Muscle of leg (tissue), 16 donors: ENCODE measurements at places on chromosomes 16 and 17. TPM values are rescaled to one million over a fixed set of nuclear protein-coding genes. Genes with fewer than 3 reads are reported as not detected.

Gene CETP
- total RNA-seq, result 4.7 TPM

Gene PYDC1
- not detected for total RNA-seq

Gene MT1M
- total RNA-seq, result 2.4 TPM

Gene MEFV
- 0.27 TPM for total RNA-seq

Gene DUS2
- total RNA-seq, result 13.4 TPM

Gene ST3GAL2
- 26.0 TPM for total RNA-seq

Gene ODAD4
- total RNA-seq, result 0.44 TPM

Gene OTOA
- total RNA-seq, result 0.13 TPM

Gene UNK
- total RNA-seq, result 18.6 TPM

Gene MAP3K3
- total RNA-seq, result 23.7 TPM

Gene PDIA2
- total RNA-seq, result 0.84 TPM

Gene LRRC75A
- 7.5 TPM for total RNA-seq

Gene HP
- total RNA-seq, result 0.13 TPM

Gene RPS15A
- 4,122 TPM for total RNA-seq

Gene HASPIN
- 4.3 TPM for total RNA-seq

Gene TNK1
- total RNA-seq, result 0.31 TPM

Gene UMOD
- not detected for total RNA-seq

Gene SMG1
- 42.4 TPM for total RNA-seq

Gene GNGT2
- total RNA-seq, result 0.89 TPM

Gene C1QL1
- 5.3 TPM for total RNA-seq

Gene PRSS33
- not detected for total RNA-seq

Gene CTF1
- 1.7 TPM for total RNA-seq

Gene CBFA2T3
- 3.8 TPM for total RNA-seq

Gene CACNG3
- total RNA-seq, result not detected

Gene EVPLL
- total RNA-seq, result not detected

Gene CTRB1
- 0.75 TPM for total RNA-seq

Gene INCA1
- total RNA-seq, result 0.93 TPM

Gene CCL7
- not detected for total RNA-seq

Gene GCGR
- total RNA-seq, result not detected

Gene ZNF207
- total RNA-seq, result 83.3 TPM

Gene ZNF423
- total RNA-seq, result 15.8 TPM

Gene C17orf50
- not detected for total RNA-seq

Gene PLD6
- total RNA-seq, result 3.9 TPM

Gene GLOD4
- 46.8 TPM for total RNA-seq

Gene NOXO1
- total RNA-seq, result 0.89 TPM

Gene KLHL11
- total RNA-seq, result 15.8 TPM

Gene RAB37
- total RNA-seq, result 0.53 TPM

Gene COL1A1
- 4,027 TPM for total RNA-seq

Gene EFCAB5
- total RNA-seq, result 0.62 TPM

Gene CA5A
- total RNA-seq, result not detected

Gene KRT40
- total RNA-seq, result 11.0 TPM

Gene MYH11
- total RNA-seq, result 9.4 TPM

Gene LGALS9B
- total RNA-seq, result not detected

Gene FBXL16
- total RNA-seq, result not detected

Gene TBC1D3H
- total RNA-seq, result not detected

Gene KRT33B
- 0.09 TPM for total RNA-seq

Gene VMO1
- 8.2 TPM for total RNA-seq

Gene SEZ6L2
- total RNA-seq, result 1.1 TPM

Gene CCDC144A
- total RNA-seq, result 6.5 TPM

Gene CSNK1D
- 15.0 TPM for total RNA-seq

Gene RAB11FIP4
- total RNA-seq, result 0.89 TPM

Gene CASKIN1
- total RNA-seq, result 0.75 TPM

Gene SLFN14
- 0.22 TPM for total RNA-seq

Gene TBC1D3K
- total RNA-seq, result not detected

Gene CNGB1
- total RNA-seq, result 0.04 TPM

Gene MPV17L
- total RNA-seq, result 4.3 TPM

Gene DOC2A
- total RNA-seq, result 0.22 TPM

Gene ARHGAP27
- 7.1 TPM for total RNA-seq

Gene CPHXL2
- total RNA-seq, result not detected
